Activated T-helper 9 cell treated with anti-CD3 and anti-CD28 coated beads, Interleukin-2, amount 50 U/mL, for 16 hours (primary cell): ENCODE measurements at places on chromosomes 16 and 17.

DNA sequence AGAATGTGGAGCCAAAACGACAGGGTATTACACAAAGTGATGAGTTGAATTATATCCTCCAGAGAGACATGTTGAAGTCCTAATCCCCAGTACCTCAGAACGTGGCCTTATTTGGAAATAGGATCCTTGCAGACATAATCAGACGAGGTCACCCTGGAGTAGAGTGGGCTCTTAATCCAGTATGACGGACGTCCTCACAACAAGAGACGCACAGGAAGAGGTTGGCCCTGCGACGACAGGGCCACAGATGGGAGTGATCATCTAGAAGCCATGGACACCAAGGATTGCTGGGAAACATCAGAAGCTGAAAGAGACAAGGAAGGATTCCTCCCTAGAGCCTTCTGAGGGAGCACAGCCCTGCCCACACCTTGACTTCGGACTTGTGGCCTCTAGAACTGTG, 142.4 kb upstream of the AXIN2 start:
- no peak for DNase-seq

DNA sequence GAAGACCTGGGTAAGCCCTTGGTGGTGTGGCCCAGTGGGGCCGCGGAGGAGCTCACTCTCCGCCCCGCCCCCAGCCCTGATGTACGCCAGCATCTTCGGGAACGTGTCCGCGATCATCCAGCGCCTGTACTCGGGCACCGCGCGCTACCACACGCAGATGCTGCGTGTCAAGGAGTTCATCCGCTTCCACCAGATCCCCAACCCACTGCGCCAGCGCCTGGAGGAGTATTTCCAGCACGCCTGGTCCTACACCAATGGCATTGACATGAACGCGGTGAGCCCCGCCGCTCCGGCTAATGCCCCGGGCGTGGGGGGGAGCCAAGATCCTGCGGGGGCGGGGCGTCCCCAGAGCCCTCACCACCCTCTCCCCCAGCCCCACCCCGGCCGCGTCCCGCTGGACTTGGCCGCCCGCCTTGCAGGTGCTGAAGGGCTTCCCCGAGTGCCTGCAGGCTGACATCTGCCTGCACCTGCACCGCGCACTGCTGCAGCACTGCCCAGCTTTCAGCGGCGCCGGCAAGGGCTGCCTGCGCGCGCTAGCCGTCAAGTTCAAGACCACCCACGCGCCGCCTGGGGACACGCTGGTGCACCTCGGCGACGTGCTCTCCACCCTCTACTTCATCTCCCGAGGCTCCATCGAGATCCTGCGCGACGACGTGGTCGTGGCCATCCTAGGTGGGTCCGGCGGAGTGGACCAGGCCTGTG, 12.1 kb upstream of the DCAF7 start:
- no peak for DNase-seq

DNA sequence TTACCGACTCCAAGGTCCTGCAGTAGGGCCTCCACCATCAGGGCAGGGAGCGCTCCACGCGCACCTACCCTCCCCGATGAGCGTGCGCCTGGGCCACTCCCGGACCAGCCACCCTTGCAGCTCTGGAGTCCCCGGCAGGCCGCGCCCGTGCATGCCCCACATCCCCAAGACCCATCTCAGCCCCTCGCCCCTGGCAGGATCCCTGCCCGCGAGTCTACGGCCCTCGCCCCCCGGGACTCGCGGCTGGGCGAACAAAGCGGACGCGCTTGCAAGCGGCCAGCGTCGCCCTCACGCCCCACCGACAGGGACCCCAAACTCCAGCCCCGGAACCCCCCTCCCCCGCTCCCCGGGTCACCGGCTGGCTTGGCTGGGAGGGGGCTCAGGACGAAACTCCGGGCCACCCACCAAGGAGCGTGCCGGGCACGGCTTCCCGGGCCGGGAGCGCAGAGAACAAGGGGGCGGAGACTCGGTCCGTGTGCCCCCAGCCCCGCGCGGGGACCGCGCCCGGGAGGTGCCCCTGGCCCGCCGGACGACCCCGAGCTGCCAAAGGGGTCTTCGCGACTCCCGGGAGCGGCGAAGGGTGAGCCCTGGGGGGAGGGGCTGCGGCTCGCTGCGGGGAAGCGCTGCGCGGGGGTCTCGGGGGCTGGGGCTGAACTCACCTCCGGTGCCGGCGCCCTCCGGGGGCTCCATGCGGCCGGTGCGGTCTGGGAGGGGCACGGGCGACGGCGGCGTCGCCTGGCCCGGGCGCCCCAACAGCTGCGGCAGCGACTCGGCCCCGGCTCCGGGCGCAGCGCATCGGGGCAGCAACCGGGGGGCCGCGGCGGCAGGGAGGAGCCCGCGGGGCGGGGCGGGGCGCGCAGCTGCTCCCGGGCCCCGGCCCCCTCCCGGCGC, at the start of gene DBNDD1:
DBNDD1 (minus strand) TSS at position 805 of the 891 bp plus-strand sequence; CDS start at position 690, 115 bp downstream.
- DNase-seq: no peak

- no peak for DNase-seq
These were observed 26.2 kb downstream of the ABCC3 start for GRCh38 chr17:50660887-50661345.

GRCh38 chr17:18921912-18922451, 30.0 kb upstream of the SLC5A10 start:
- DNase-seq: no peak

DNA sequence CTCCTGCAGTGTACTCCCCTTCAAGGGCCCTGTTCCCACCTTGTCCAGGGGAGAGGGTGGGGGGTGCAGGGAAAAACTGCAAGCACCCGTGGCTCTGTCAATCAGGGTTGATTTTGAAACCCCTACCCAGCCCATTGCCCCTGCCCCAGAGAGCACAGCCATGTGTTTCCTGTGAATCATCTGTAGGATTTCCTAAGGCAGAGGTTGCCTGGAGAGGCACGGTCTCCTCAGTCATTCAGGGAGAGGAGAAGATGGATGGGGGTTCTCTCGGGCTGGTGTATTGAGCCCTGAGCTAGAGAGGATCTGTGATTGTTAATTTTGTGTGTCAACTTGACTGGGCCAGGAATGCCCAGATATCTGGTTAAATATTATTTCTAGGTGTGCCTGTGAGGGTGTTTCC, 3.5 kb upstream of the AGRP start:
- DNase-seq: no peak

DNA sequence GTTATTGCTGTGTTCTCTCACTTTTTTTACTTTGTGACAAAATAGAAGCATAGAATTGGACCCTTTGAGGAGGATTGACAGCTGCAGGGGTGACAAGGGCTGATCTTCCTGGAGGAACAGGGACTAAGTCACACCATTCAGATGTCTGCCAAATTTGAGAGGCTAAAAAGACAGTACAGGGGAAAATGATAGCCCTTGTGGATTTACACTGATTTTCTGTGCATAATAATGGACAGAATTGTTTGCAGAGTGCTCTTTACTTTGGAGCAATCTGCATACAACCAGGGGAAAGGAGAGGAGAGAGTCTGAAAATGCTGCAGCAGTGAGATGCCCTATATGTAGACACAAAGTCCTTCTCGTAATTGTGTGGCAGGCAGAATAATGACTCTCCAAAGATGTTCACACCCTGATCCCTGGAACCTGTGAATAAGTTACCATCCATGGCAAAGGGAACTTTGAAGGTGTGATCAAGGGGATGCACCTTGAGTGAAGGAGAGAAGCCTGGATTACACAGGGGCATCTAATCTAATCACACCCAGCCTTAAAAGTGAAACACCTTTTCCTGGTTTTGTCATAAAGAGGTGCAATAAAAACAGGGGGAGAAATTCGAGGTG, 221.4 kb upstream of the CPHXL start:
- DNase-seq: no peak

GRCh38 chr17:57723427-57724025, 21.6 kb downstream of the CCDC182 start:
- DNase-seq: no peak

DNA sequence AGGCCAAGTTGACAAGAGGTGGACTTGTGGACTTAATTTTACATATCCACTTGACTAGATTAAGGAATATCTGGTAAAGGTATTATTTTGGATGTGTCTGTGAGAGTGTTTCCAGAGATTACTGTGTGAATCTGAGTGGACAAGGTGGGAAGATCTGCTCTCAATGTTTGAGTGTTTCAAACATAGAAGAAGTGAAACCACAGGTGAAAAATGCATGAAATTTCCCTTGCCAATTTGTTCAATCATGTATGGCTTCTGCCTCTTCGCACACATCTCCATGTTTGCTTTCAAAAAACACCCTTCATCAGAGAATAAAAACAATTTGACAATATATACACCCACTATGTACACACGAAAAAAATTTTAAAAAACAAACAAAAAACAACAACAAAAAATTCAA, 152.7 kb downstream of the SALL1 start:
- no peak for DNase-seq

GRCh38 chr16:57893559-57894389, 77.2 kb downstream of the CNGB1 start:
- DNase-seq: no peak

- DNase-seq: no peak
These were observed 132.3 kb upstream of the IRX3 start for GRCh38 chr16:54418903-54419302.

GRCh38 chr16:23673971-23674614, 4.6 kb upstream of the PLK1 start:
- DNase-seq: no peak

GRCh38 chr17:78619334-78619733, 42.1 kb upstream of the DNAH17 start:
- no peak for DNase-seq

DNA sequence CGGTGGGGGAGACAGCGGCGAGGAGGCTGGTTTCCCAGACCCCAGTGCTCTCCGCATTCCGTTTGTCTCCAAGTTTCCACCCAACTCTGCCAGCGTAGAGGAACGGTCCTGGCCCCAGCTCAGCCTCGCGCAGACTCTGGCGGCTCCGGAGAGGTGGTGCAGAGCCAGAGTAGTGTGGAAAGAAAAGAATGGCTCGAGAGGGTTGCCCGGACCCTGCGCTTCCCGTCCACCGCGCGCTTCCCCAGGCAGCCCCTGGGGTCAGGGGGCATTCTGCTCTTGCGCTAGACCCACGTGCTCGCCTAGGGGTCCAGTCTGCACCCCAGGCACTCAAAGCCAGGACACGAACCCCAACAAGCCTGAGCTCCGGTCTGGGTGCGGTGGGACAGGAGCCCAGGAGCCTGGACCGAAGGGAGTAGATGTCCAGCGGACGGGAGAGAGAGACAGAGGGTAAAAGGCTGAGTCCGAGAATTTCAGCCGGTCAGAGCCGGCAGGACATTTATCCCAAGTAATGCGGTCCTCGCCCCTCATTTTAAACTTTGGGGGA, 3.8 kb downstream of the PMP22 start:
- no peak for DNase-seq

- no peak for DNase-seq
These were observed 32.6 kb downstream of the WNT9B start for GRCh38 chr17:46883871-46884520.

DNA sequence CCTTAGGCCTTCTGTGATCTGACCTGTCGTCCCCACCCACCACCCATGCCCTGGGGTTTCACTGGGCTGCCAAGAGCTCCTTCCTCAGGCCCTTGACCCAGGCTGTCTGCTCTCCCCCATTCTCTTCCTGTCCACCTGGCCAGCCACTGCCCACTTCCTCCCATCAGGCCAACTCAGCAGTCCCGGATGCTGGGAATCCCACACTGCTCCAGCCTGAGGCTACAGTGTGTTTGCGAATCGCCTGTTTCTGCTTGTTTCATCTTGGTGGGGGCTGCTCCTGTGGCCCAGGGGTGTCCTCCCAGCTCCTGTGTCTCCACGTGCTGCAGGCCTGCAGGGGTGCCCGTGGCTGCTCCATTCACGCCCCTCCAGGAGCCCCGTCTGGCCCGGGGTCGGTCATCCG, 839 bp upstream of the METRN start:
- DNase-seq: no peak

- DNase-seq: no peak
These were observed 15.1 kb downstream of the CCL4 start for GRCh38 chr17:36118477-36119353.

DNA sequence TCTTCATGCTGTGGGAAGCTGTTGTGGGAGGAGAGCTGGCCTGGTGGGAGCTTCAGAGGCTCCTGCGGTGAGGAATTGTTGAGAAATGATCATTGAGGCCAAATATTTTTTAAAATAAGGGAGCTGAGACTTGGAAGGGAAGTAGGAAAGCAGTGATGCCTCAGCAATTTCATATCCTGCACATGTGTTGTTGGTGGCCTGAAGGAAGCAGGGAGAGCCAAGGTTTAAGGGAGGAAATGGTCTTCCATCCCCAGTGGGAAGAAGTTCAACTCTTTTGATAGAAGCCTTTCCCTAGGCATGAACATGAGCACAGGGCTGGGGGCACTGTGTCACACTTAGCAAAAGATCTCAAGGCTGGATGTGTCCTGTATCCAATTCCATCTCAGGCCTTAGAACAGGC, at the start of gene CCL14:
CCL14 (minus strand) TSS at position 87 of the 400 bp plus-strand sequence; CDS start at position 7, 80 bp downstream.
- no peak for DNase-seq
